ENCODE measurements at places on chromosomes 1 and 21.

- DNase-seq: no peak
Observed at GRCh38 chr1:207344221-207344620, 22.7 kb downstream of the CD55 start.

- no peak for DNase-seq
Observed at GRCh38 chr1:237394281-237394680, 352.3 kb downstream of the RYR2 start.

GRCh38 chr1:177800400-177801088, 169.3 kb downstream of the SEC16B start:
- DNase-seq: no peak

DNA sequence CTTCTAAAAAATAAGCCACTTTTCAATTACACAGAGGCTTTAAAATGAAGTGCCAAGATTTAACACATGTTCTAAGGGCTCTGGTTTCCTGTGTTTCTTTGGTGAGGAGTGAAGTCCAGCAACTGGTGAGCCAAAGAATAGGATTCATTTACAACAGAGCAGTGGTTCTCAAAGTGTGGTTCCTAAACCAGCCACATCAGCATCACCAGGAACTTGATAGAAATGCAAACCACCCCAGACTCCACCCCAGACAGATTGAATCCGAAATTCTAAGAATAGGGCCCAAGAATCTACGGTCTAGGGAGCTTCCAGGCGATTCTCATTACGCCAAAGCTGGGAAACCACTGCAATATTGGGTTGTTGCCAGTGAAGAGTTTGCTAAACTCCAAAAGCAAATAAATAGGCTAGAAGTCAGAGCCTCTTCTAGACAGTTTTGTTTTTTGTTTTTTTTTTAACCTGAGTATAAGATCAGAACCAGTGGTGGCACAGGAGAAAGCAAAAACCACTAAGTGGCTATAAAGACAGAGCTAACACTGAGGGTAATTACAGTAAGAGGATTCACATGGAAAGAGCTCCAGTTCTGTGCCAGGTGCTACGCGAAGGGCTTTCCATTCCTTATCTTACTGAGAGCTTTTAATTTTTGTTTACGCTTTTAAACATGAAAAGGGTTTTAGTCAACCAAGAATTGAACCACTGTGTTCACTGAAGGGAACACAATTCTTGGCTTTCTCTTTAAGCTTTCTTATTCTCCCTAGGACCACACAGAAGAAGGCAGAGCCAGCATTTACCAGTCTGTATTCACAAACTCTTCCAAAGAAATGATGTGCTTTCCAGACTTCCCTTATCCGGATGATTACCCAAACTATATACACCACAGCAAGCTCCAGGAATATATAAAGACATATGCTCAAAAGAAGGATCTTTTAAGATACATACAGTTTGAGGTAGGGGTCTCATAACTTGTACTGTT, 42.4 kb upstream of the FMO2 start:
- no peak for DNase-seq

DNA sequence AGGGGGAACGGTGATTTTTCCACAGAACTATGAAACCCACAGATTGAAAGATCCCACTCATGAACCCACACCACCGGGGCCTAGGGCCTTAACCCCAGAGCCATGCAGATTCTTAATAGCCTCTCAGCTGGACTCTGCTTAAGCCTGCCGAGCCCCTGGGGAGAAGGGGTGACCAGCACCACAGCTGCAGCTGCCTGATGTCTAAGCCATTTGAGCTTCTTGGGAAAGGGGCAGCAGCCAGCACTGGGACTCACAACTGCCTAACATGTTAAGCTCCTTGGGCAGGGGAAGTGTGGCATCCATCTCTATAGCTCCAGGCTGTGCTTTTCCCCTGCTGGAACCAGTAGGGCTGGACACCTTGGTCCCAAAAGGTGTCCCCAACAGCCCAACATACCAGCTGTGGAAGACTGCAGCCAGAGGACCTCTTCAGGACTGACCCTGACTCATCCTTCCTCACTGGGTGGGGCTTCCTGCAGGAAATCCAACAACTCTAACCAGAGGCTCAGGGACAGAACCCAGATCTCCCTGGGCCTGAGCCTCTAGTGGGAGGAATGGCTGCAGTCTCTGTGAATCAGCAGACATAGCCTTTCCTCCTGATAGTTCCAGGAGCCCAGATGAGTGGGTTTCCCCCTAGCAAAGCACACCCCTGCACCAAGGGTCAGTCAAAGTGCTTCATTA, 34.6 kb upstream of the FMO3 start:
- no peak for DNase-seq

DNA sequence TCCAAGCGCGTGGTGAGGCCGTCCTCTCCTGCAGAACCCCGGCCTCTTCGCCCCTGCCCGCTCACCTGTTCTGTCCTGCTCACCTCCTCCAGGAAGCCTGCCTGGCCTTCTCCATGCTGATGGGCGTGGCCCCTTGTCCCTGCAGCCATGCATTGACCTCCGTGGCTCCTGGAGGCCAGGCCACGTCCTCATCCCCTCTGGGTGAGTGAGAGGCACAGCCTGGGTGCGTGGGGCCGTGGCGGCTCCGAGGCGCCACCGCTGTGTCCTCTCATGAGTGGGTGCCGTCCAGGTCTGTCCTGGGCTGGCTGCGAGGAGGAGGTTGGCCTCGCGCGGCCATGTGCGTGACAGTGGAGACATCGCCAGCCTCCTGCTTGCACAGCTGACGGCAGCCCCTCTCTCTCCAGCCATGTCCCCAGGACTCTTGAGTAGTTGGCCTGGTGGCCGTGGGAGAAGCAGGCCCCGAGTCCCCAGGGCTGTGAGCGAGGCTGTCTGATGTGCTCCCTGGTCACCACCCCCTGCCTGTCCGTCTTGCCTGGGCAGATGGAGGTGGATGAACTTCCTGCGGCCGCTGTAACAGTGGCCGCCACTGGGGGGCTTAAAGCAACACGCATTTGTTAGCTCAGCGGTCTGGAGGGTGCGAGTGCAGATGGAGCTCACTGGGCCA, 58.1 kb downstream of the PRKCZ start:
- DNase-seq: peak; percentile 55

DNA sequence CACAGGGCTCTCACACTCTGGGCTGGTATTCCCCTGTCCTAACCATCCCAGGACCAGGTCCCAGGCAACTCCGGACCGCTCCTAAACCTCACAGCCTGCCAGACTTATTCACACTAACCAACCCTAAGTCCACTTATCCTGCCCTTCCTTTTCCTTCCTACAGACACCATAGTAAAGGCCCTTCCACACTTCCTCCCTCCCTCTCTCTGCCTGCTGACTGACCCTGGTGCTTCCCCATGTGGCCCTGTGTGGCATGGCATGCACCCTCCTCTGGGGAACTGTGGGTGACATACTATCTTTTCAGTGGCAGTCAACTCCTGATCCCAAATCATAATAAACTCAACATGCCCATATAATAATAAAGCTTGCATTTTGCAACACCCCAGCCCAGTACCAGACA, 155.1 kb upstream of the DNAH14 start:
- no peak for DNase-seq

GRCh38 chr1:23960291-23961020, 828 bp downstream of the PNRC2 start:
- DNase-seq: no peak

DNA sequence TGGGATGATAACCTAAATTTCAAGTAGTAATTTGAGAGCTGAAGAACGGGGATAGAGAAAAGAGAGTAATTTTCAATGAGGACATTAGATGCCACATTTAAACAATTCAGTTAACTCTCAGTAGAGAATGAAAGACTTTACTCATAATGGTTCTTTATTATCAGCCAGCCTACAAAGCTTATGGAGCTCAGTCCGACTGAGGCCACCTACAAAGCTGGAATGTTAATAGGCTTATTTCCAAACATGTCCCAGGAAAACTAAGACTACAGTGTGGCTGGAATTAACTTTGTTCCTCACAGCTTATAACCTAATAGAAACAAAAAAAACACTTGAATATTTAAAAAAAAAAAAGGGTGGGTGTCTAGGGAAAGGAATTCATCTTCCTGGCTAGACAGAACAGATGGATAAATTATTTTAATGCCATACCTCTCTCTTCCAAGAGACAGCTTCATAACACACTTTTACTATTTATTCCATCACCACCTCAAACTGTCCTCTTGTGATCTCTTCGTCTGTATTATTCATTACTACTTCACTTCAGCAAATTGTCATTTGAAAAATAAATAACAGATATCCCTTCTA, 9.8 kb downstream of the SLC19A2 start:
- no peak for DNase-seq

DNA sequence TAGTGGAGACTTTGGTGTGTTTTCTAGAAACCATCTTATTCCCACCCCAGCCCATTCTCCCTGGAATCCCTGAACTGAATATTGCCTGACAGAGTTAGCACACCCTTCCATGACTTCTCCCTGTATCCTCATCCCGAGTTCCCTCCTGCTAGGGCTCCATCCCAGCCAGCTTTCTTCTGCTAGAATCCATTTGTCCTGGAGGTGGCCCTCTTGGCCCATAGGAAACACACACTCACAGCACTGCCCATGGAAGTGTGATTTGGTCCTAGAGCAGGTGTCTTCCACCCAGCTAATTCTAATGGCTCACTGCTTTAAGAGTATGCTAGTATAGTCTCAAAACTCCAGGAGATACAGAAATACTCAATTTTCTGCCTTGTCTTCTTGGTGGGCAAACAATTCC, 4.1 kb downstream of the KRTAP15-1 start:
- no peak for DNase-seq

DNA sequence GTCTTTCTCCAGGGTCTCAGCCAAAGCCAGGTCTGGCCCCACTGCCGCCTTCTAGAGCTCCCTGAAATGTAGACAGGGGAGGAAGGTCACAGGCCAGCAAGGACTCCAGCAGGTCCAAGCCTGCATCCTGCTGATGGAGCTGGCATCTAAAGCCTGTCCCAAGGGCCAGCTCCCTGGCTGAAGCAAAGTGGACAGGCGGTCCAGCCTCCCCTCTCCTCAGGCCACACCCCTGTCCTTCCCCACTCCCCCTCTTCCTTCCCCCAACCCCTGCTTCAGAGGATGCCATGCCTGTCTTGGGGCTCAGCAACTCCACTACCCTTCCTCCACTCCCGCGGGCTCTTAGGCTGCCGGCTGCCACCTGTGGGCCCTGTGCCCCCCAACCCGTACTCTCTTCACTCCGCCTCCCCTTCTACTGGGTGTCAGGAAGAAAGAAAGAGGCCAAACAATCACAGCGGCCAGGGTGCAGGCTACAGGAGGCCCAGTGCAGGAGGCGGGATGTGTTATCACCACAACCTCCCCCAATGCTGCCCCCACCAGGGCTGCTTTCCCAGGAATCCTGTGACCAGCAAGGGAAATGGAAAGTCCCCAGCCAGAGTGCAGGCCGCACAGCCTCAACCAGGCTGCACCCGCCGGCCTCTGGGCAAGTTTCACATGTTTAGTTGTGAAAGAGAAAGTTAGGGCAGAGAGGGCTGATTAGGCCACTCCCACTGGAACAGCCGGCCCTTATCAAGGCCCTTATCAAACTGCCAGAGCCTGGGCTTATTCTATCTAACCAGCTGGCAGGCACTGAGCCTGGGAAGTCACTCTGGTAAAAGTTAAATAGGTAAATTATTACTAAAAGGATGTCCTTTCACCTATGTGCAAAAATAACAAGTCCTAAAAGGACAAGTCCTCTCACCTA, 34.1 kb downstream of the ACOT7 start:
- peak; percentile 24 for DNase-seq

DNA sequence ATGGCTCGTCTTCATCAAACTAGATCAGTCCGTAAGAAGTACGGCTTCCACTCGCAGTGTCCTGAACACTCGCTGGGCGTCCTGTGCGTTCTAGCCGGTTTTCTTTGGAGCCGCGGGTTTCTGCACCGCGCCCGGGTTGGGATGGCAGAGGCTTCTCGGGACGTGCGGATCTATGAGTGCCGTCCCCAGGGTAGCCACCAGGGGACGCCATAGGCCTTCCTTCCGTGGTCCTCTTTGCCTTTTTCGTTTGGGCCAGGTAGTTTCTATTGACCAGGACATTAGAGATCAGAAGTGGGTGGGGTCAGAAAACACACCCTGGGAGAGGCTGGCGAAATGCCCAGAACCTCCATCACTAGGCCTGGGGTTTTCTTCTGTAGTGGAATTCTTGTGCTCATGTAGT, 273.8 kb downstream of the FAM72C start:
- peak; percentile 7 for DNase-seq

DNA sequence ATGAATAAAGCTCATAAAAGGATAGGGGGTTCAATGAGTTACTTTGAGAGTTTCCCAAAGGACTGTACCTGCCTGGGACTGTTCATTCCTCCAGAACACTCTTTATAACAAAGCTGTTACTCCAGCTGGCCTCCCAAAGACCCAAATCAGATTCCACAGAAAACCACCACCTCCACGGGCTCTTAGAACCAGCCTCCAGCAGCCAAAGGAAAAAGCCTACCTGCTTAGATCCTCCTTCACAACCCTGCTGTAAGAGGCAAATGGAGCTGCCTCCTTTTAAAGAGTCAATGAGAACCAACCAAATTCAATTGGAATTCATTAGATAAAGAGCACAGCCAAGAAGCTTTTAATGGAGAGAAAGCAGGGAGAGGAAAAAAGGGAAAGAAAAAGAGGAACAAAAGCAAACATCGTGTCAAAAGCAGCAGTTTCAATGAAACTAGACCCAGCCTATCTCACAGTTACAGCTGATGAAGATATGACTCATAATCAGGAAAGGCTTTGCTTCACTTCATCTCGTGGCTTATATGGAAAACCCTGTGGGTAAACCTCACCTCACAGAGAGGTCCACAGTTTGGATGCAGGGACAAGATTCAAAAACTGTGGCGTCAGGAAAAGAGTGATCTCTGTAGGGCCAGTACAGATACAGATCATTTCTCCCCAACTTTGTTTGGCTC, 27.8 kb upstream of the FMO4 start:
- peak; percentile 14 for DNase-seq

GRCh38 chr1:10646347-10646861, 150.0 kb downstream of the CASZ1 start:
- DNase-seq: peak; percentile 8

GRCh38 chr1:179323436-179323835, 29.8 kb downstream of the SOAT1 start:
- DNase-seq: no peak

- DNase-seq: no peak
Observed at GRCh38 chr1:203049077-203049476, 22.8 kb downstream of the PPFIA4 start.

DNA sequence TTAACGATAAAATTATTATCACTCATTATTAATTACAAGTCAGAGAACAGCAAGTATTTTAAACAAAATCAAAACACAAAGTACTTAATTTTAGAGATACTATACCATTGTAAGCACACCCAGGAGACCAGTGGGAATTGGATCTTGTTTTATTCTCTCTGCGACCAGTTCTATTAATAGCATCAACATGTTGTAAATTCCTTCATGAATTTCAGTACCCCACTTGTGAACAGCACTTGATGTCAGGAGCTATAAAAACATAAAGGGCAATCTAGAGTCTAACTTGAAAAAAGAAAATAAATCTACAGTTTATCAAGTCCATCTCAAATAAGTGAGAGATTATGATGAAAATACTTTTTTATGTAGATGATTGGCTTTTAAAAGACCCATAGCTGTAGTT, 42.9 kb downstream of the USP24 start:
- DNase-seq: no peak

DNA sequence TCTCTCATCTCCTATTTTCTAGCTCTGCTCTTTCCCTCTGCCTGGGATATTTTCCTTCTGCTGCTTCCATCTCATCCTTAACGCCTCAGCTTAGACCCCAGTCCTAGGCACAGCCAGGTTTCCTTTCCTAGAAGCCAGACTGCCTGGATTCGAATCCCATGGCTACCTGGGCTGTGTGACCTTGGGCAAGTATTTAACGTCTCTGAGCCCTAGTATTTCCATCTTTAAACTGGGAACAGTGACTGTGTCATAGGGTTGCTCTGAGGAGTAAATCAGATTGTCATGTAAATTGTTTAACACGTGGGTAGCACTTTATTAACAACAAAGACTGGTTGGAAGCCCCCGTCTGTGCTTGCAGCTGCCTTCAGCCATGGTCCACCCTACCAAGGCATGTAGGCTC, 18.4 kb downstream of the DHRS3 start:
- DNase-seq: no peak

- no peak for DNase-seq
Observed at GRCh38 chr1:91513160-91513559, 12.5 kb downstream of the CDC7 start.

All from OCI-LY7 (cell line).